ENCODE measurements at places on chromosomes 7 and 10.

DNA sequence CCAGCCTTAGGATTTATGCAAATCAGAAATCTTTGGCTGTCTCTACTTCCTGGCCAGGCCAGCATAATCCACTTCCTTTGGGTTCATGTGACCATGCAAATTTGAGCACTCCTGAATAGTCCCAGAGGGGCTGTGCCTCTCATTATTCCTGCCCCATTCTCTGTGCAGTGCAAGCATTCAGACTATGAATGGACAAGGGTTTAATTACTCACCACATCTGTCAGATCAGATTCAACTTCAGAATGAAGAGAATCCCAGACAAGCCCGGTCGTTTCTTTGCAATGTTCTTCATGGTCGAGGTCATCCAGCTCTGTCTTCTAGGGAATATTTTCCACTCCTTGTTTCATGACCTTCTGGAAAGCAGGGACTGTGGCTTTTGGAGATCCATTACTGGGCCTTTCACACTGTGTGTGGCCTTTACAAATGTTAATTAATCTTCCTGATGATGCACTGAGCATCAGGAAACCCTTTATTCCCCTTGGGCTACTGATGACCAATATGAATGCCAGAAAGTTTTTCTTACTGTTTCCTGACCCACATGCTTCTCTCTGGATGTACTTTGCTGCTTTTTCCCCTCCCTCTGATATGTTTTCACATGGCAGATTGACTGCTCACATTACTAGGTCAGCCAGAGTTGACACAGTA lies 217.6 kb upstream of the TCF7L2 start:
- no peak for DNase-seq

DNA sequence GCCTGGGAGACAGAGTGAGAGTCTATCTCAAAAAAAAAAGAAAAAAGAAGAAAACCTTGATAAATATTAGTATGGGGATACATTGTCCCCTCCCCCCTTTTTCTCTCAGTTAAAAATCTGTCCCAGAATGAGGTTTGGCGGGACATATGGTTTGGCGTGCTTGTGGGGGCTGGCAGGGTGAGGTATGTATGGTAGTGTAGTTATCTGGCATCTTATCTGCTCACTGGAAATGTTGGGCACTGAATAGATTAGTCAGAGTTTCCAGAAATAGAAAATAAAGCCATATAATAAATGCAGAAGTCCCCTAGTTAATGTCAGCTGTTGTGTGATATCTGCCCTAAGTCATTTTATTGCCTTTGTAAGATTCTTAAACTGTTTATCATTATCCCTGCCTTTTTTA lies 397.5 kb upstream of the GALNT17 start:
- DNase-seq: no peak

DNA sequence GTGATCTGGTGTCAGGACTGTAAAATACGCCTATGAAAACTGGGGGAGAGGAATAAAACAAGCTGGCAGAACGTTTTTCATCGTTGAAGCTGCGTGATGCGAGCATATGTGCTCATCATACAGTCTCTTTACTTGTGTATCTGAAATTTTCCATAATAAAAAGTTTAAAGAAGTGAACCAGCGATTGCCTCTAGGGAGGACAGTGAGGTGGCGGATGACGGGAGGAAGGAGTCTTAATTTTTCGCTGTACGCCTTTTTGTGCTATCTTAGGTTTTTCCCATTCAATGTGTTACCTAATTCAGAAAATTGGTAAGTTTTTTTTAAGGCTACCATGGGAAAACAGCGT lies 891 bp upstream of the WAPL start:
- no peak for DNase-seq

GRCh38 chr7:70657571-70657970 lies 474.4 kb upstream of the GALNT17 start:
- DNase-seq: no peak
